ENCODE measurements at places on chromosomes 11 and 22.

GRCh38 chr11:88335284-88335683 is 2.3 kb downstream of the CTSC start:
- no peak for DNase-seq

DNA sequence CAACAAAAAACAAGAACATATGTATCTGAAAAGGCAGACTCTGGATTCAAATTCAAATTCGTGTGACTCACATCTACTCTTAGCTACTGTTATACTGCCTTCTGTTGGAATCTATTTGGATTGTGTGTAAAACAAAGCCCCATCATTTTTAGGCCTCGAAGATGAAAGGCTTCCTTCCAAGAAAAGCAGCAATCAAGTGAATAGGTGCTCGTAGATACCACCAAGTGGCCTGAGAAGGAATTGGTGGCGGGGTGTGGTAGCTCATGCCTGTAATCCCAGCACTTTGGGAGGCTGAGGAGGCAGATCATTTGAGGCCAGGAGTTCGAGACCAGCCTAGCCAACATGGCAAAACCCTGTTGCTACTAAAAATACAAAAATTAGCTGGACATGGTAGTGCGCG is 4.2 kb downstream of the GRAMD1B start:
- no peak for DNase-seq

DNA sequence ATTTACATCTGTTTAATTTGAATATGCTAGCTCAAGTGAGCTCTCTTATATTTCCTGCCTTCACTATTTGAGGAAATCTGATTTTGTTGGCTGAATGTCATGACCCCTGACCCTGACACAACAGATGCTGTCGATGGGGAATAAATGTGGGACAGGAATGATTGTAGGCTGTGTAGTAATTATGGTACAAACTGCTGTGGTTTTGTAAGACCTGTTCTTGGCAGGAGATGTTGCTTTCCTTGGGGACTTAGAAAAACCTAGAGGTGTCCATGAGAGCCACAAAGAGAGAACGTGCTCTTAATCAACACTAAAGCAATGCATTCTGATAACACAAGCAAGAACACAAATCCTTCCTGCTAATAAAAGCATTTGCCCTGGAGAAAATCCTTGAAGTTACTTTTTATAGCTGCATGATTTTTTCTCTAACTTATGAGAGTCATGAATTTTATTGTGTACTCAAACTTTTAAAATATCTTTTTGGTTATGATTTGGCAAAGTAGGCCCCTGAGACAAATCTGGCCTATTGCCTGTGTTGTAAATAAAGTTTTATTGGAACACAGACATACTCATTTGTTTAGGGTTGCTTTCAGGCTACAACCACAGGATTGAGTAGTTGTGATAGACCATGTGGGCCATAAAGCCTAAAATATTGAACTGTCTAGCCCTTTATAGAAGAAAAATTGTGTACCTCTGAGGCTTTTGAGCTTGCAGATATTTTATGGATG is 90.2 kb downstream of the DDX10 start:
- no peak for DNase-seq

DNA sequence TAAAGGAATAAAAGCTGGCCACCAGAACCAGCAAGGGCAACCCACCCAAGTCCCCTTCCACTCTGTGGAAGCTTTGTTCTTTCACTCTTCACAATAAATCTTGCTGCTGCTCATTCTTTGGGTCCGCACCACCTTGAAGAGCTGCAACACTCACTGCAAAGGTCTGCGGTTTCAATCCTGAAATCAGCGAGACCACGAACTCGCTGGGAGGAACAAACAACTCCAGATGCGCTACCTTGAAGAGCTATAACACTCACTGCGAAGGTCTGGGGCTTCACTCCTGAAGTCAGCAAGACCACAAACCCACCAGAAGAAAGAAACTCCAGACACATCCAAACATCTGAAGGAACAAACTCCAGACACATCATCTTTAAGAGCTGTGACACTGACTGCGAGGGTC is 365.2 kb upstream of the LUZP2 start:
- no peak for DNase-seq

All from upper lobe of right lung (tissue), 1 donor.